Stimulated activated CD8-positive, alpha-beta memory T cell treated with anti-CD3 and anti-CD28 coated beads, Interleukin-2, amount 100 ng/mL, for 1 hour (primary cell): ENCODE measurements at places on chromosomes 7 and 10.

- DNase-seq = no peak
These were observed 5.6 kb downstream of the NEURL1 start for GRCh38 chr10:103498936-103499638.

DNA sequence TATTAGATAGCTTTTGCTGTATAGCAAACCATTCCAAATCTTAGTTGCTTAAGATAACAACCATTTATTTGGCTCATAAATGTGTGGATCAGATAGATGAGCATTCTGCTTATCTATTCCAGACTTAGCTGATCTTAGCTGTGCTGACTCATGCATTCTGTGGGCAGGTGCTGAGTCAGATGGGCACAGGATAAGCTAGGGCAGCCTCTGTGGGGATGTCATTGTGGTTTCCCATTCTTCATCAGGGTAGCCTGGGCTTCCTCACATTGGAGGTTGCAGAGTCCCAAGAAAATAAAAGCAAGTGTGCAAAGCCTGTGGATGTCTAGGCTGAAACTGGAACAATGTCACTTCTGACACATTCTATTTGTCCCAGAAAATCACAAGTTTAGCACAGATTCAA is 917.0 kb downstream of the TYW1 start:
- DNase-seq = no peak

GRCh38 chr7:41385996-41386395 is 316.9 kb downstream of the INHBA start:
- DNase-seq = no peak

DNA sequence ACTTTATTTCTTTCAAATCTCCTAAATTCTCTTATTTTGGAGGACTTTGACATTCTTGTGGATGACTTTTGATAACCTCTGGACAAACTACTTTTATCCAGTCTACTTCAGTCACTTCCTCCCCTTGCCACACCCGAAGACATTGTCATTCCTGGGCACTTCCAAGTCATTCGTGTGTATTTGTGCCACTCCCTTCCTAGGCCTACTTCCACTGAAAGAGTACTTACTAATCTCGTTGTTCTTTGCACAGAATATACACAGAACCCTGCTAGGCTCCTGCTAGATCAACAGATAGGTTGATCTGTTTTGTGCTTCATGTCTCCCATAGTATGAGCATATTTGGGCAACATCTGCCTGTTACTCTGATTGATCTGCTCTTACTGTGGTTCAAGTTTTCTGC is 355.4 kb downstream of the HGF start:
- DNase-seq = no peak

DNA sequence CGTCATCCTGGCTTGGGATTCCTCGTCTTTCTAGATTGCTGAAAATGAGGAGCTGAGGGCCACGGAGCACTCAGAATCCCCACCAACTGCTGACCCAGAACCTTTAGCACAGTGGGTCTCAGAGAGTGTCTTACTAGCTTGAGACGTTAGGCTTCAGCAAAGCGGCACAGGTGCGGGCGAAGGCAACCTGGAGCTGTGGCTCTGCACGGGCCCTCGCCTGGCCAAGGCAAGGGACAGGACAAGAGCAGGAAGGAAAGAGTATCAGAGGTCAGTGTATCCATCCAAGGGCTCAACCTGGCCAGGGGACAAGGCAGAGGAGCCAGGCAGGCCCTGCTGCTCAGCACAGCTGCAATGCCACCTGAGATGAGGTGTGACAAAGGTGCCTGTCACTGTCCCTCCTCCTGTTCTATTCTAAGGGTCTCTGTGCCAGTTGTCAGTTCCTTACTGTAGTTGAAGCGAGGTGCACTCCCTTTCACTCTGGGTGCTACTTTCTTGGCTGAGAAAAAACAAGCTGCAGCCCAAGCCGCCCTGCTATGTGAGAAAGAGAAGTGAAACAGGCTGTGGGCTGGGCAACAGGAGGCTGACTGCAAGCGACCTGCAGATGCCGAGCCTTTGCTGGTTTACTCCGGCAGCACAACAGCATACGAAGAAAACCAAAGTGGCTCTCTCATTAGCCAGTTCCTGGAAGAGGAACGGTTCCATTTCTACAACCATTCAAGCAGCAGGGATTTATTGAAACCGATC is 33.3 kb upstream of the KDM7A start:
- DNase-seq = no peak

- DNase-seq = no peak
These were observed 1150.3 kb downstream of the TYW1 start for GRCh38 chr7:68146983-68147382.

GRCh38 chr10:8504499-8504898 is 450.0 kb downstream of the GATA3 start:
- no peak for DNase-seq

- no peak for DNase-seq
These were observed 243.8 kb downstream of the XPNPEP1 start for GRCh38 chr10:109679478-109679877.

GRCh38 chr10:31770307-31770902 is 158.2 kb downstream of the ARHGAP12 start:
- DNase-seq = peak; percentile 28

- DNase-seq = no peak
These were observed 11.0 kb upstream of the PDCD4 start for GRCh38 chr10:110860576-110861241.

DNA sequence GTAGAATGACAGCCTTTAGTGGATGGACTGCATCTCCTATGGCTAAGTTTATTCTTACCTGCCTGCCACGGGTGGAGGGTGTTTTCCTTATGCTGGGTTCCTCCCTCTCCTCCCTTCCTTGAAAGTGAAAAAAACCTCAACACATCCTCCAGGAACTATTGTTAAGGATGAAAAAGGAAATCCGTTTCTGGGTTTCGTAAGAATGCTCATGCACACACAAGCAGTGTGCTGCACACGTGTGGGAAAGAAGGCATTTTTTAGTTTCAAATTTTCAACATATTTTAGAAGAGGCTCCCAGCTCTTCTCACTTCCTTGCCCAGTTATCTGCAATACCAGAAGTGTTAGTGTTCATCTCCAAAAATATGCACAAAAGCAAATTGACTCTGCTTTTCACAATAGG is 90.6 kb downstream of the FAM171A1 start:
- no peak for DNase-seq

DNA sequence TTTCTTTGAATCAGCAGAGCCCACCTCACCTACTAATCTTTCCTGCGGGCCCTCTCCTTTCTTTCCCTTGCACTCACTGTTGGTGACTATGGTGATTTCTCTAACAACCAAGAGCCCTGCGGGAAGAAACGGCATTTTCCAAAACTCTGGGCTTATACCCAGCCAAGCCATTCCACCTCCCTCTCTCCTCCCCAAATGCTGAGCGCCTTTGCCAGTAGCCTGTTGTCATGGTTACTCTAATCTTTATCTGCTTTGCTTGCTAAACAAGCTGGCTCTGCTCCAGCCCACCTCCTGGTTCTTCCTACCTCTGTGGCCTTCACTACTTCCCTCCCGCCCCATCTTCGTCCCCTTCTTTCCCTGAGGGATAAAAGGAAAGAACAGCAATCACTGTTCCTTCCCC is 86.7 kb downstream of the DGKI start:
- no peak for DNase-seq

DNA sequence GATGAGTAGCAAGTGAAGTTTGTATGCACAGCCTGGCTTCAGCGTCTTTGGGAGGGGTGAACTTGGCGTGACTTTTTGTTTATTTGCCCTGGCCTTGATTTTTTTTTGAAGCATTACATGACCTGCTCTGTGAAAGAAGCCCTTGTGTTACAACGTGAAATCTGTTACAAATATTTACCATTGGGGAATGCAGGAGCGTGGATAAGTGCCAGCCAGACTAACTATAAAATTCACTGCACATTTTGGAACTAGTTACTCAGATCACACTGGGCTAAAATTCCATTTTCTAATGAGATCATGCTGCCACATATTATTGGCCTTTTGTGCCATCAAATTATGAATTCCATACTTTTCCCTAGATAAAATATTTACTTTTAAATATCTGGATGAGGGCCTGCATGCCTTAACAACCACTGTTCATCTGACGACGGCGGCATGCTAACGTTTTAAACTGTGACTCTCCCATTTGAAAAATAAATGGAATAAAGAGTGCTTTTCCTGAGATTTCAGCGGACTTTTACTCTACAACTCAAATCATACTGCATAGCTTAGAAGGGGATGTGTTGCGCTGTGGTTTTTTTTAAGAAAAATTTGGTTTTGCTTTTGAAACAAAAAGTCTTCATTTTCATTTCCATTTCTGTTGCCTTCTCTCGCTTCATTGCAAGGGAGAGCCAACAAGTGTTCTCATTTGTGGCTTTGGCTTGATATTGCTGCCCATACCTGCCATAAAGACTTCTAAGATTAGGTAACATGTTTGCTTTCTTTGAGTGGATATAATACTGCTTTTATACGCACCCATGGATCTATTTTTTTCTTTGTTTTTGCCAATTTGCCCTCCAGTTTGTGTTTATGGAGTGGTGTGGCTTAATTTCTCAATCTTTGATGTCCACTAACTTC is 352.2 kb downstream of the TFEC start:
- DNase-seq = no peak

- no peak for DNase-seq
These were observed 220.0 kb upstream of the DPP6 start for GRCh38 chr7:153832160-153832559.

DNA sequence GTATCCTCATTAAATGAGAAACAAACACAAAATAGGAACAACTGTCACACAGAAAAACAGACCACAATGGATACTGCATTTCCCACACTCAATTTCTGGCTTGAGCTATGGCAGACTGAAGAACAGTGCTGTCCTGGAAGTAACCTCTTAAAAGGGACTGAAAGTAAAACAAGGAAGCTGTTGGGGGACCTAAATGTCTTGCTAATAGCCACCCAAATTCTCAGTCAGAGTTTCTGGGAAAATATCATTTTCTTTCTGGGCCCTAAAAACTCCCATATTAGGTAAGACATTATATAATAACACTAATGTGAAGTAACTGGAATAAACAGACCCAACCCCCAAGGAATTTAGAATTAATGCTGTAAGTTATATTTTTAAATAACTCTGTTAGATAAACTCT is 80.9 kb upstream of the TFEC start:
- no peak for DNase-seq

DNA sequence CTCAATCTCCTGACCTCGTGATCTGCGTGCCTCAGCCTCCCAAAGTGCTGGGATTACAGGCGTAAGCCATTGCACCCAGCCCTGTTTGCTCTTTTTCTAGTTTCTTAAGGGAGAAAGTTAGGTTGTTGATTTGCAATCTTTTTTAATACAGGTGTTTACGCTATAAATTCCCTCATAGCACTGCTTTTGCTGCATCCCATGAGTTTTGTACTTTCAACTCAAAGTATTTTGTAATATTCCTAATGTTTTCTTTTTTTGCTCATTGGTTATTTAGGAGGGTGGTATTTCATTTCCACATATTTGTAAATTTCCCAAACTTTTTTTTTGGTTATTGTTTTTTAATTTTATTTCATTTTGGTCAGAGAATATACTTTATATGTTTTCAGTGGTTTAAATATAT is 11.6 kb downstream of the TPST1 start:
- no peak for DNase-seq

DNA sequence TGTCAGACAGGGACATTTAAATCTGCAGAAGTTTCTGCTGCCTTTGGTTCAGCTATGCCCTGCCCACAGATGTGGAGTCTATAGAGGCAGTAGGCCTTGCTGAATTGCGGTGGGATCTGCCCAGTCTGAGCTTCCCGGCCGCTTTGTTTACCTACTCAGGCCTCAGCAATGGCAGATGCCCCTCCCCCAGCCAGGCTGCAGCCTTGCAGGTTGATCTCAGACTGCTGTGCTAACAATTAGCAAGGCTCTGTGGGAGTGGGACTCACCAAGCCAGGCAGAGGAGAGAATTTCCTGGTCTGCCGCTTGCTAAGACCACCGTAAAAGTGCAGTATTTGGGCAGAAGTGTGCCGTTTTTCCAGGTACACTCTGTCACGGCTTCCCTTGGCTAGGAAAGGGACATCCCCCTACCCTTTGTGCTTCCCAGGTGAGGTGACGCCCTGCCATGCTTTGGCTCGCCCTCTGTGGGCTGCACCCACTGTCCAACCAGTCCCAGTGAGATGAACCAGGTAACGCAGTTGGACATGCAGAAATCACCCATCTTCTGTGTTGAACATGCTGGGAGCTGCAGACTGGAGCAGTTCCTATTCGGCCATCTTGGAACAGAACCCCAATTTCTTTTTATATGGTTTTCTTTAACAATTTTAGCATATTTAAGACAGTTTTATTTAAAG is 28.4 kb upstream of the VWDE start:
- no peak for DNase-seq

GRCh38 chr7:1662767-1663166 is 7.3 kb upstream of the ELFN1 start:
- no peak for DNase-seq

- no peak for DNase-seq
These were observed 44.1 kb downstream of the RNF32 start for GRCh38 chr7:156684661-156685060.

DNA sequence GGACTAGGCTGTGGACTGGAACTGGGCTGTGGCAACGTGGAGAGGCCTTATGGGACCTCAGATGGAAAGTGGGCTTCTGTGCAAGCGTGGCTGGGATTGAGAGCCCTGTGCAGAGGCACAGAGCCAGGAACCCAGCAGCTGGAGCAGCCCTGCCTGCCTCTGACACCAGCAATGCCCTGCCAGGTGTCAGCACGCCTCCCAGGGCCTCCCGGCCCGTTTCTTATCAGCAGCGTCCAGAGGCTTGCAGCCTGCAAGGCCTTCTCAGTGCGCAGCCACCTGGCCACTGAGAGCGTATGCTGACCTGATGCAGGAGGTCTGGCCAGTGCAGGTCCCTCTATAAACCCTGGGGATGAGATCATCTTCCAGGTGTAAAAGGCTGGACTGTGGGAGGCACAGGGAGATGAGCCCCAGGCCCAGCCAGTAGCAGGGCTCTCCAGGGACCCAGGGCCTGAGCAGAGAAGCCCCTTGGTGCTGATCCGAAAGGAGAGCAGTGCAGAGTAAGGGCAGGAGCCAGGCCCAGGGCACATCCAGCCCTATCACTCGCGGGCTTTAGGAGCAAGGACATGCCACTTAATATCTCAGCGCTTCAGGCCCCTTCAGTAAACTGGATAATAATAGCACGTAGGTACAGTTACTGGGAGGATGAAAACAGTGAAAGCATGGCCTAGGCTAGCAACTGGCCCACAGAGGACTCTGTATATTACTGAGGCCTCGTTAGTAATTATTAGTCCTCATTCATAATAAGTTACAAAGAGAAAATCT is 38.8 kb upstream of the ANTXRL start:
- no peak for DNase-seq

DNA sequence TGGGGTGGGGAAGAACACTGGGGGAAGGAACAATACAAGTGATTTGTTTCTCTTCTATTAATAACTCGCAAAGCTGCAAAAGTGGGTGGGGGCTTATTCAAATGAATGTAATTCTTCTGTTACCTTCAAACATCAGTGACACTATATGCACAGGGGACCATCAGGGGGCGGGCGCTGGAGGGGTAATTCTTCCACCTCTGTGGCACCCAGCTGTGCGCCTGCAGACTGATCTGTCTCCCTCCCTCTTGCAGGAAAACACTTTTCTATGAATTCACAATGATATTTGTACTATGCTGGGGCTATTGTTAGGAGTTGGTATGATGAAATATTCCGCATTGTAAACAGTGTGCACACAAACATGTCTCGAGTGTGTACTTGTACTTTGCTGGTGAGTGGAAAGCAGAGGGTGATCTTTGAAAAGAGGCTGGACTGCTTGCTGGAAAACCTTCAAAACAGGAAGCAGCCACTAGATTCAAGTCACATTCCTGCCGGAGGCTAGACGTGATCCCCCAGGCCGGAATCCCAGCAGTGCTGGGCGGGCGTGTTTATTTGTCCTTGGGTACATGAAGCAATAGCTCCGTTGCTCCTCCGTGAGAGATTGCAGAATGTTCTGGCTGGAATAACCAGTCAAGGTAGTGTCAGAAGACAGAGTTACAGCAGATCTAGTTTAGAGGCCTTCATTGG is 15.8 kb upstream of the BNIP3 start:
- DNase-seq = no peak
